ENCODE measurements at places on chromosomes 2 and 18.

DNA sequence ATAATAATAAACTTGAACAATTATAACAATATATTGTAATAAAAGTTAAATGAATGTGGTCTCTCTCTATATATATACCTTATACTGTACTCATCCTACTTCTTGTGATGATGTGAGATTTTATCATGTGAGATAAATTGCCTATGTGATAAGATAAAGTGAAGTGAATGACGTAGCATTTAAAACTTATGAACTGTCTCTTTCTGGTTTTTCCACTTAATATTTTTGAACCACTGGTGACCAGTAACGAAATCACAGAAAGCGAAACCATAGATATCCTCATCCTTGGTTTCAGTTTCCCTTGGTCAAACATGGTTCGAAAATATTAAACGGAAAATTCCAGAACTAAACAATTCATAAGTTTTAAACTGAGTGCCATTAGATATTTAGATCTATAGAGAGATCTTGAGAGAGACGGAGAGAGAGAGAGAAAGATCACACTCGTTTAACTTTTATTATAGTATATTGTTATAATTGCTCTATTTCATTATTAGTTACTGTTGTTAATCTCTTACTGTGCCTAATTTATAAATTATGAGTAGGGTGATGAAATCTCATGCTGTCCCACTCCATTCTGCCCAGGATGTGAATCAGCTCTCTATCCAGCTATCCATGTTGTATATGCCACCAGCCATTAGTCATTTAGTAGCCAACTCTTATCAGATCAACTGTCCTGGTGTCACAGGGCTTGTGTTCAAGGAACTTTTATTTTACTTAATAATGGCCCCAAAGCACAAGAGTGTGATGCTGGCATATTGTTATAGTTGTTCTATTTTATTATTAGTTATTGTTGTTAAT is 156.8 kb downstream of the THADA start:
- DNase-seq, result no peak

DNA sequence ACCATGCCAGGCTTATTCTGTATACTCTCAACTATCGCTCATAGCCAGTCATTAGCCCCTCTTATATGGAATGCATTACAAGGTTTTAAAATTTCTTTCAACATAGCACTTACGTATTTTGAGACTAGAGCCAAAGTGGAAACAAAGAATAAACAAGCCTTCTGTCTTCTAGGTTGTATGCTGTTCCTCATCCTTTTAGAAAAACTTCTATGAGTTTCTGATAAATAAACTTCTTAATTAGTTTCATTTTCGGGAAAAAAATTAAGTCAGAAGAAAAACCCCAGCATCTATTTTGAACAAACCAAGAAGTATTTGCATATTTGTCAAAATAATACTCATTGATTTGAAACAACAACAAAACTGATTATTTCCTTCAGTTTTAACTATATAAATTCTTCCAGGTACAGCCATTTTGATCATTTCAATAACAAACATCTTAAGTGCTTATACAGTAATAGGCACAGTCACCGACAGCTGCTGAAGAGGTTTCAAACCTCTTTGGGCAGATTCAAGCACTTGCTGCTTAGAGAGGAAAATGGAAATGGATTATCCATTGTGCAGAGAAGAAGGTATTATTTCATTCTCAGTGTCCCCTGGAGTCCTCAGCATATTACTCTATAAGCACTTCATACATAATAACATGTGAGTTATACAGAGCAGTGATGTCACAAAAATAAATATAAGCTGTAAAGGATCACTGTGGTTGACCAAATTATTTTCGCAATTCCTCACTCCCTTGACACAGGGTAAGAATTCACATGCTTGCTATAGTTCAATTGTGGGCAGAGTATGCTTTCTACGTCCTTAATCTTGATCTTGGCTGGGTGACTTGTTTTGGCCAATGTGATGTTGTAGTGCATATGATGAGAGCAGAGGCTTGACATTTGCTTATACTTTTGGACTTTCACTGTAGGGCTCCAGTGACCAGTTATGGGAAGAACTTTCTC is 833.8 kb downstream of the TRIB2 start:
- DNase-seq, result no peak

DNA sequence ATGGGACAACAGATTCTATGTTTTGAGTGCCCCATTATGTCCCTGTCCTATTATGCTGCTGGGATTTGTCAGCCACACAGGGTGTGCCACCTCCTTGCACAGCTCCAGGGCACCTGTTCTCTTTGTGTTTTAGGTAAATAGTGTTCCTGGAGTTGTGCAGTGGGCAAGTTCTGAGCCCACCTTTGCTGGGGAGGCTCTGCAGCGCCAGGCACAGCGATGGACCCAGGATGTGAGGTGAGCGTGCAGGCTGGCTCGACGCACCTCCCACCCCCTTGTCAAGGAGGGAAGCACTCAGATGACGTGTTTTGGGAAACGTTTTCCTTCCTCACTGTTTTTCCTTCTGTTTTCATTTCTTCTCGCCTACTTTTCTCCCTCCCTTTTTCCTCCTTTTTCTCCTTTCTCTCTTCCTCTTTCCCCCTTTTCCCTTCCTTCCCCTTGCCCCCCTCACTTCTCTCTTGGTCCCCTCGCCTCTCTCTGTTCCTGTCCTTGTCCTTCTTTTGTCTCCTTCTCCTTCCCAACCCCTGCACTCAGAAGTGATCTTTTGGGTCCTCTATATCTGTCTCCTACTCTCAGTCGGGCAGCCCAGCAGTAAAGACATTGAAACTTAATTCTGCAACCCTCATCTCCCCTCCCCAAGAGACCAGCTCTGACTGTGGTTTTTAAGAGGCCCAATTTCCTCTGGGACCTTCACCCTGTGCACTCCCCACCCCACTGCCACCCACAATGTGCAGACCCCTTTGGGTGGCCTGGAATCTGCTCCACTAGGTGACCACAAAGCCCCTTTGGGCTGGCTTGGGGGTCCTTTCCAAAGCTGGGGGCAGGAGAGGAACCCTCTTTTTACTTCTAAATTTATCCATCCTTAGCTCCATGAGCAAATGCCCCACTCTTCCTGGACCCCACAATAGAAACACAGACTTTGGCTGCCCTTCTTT is 104.0 kb downstream of the MCFD2 start:
- no peak for DNase-seq

DNA sequence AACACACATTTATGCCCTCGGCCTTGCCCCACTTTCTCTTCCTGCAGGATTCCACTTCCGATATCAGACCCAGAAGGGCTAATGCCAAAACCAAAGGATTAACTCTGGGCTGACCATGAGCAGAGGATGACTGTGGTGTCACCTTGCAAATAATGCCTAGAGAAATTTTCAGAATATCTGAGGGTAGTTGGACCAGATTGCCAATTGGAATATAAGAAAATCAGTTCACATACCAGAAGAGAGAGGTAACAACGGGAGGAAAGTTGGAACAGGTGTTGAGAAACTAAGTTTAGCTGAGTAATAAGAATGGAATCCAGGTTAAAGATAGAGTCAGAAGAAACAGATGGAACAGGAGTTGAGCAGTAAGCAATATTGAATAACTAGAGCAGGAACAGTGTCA is 232.7 kb upstream of the UBE2E3 start:
- no peak for DNase-seq

- no peak for DNase-seq
Measured at GRCh38 chr2:201633661-201634249, 9.5 kb downstream of the TMEM237 start.

DNA sequence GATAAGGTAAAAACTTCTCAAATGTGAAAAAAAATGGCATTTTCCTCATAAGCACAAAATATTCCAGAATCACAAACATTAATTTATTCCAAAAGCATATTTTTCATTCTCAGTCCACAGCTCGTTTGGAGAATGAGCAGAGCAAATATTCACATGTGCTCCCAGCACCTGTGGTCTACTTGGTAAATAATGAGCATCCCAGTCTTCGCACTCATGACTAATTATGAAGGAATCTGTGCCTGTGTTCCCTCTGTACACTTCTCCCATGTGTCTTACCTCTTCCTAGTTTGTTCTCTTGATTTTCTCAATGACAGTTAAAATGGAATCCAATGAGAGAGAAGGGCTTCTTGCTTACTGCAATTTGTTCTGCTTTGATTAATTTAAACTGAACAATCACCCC is 671.0 kb upstream of the SOX11 start:
- no peak for DNase-seq

GRCh38 chr2:222561817-222562645 is 93.9 kb downstream of the FARSB start:
- no peak for DNase-seq

- no peak for DNase-seq
Measured at GRCh38 chr2:62569907-62570841, 64.2 kb upstream of the TMEM17 start.

- no peak for DNase-seq
Measured at GRCh38 chr2:94992360-94992759, 33.1 kb upstream of the MAL start.

All from CD8-positive, alpha-beta T cell (primary cell).